Stimulated activated CD4-positive, alpha-beta T cell treated with anti-CD3 and anti-CD28 coated beads, TNF-alpha, amount 100 ng/mL, for 24 hours (primary cell): ENCODE measurements at places on chromosomes 1 and 21.

DNA sequence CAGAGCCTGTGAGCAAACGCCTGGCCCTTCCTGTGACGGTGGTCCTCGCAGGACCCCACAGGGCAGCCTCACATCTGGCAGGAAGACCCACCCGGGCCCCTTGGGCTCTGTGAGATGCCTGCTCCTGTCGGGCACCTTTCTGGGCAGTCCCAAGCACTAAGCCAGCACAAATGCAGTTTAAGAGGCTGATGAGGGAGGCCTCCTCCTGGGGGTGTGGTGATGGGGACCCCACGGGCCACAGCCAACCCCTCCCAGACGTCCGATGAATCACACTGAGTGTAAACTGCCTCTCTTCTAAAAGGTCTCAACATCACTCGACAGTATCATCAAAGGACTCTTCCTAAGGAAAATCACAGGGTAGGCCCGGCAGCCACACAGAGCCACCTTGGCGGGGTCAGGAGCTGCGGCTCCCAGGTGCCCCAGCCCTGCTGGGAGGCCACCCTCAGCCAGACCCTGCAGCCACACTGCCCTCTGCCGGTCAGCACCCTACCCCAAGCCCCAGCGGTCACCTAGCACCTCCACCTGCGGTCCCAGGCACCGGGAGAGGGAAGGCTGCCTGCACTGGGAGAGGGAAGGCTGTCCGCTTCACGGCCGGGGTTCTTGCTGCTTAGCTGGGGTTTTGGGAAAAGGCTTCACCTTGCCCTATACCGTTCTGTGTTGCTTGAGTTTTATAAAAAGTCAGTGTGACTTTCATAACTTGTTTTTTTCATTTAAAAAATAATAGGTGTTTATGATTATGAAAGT lies 3.9 kb upstream of the PRKCZ start:
- DNase-seq = no peak

DNA sequence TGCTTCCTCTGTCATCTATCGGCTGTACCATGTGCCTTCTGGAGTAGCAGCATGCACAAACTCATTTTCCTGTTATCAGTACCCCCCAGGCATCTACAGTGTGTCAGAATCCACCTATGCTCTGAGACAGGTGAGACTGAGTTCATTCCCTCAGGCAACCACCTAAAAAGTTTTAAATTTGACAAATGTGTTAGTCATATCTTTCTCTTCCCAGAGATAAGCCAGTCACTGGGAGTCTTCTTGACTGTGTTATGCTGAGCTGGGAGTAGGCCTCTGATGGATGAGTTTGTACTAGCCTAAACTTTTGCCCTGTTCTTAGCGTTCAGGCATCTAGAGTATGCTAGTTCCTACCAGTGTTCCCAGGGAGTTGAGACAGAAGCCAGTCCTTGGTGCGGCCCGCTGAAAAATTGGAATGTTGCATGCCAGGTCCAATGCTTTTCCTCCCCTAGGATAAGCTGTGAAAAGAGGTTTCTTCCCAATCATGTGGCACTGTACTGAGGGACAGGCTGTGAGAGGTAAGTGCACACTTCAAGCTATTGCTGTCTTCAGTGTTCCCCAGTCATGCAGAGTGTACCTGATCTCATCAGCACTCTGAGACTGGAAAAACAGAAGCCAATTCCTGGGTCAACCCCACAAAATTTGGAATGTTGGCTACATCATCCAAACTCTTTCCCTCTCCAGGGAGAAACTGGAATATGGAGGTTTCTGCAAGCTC lies 1202.3 kb downstream of the NCAM2 start:
- DNase-seq = no peak

- DNase-seq = no peak
Measured at GRCh38 chr1:172697534-172698002, 38.7 kb downstream of the FASLG start.

DNA sequence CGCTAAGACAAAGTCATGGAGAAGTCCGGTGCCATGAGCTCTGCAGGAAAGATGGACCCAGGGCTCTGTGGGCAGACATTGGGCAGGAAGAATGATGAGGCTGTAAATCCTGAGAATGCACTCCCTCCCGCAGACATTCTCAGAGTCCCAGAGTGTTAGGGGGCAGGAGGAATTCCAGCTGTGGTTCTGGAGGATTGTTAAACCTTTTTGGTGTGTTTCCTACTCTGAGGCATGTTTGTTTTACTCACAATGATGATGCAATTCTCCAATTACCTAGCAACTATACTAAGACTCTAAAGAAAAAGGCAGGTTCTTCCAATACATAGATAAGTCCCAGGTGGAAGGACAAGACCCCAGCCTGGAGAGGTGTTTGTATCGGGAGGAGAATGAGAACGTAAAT lies 2.8 kb upstream of the CAPN9 start:
- no peak for DNase-seq

GRCh38 chr1:177137814-177138213 lies 26.7 kb downstream of the ASTN1 start:
- no peak for DNase-seq

- DNase-seq = no peak
Measured at GRCh38 chr1:200366577-200367253, 43.1 kb downstream of the ZNF281 start.

DNA sequence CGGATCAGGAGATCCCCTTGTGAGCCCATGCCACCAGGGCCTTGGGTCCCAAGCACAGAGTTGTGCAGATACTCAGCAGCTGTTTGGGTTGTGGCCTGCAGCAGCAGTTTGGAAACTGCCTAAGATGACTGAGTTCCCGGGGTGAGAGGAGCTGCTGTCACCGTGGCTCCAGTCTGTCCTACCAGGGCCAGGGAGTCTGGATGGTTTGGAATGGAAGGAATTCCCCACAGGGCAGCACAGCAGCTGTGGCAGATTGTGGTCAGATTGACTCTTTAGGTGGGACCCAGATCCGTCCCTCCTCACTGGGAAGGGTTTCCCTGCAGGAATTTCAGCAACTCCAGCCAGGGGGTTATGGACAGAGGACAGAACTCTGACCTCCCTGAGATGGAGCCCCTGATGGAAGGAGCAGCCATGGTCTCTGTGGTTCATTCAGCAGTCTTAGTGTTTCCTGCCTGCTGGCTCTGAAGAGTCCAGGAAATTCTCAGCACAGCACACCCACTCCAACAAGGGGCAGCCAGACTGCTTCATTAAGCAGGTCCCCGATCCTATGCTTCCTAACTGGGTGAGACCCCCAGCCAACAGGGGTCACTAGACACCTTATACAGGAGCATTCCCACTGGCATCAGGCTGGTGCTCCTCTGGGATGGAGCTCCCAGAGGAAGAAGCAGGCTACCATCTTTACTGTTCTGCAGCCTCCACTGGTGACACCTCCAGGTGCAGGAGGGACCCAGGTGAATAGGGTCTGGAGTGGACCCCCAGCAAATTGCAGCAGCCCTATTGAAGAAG lies 51.5 kb upstream of the TNFSF4 start:
- no peak for DNase-seq

- no peak for DNase-seq
Measured at GRCh38 chr1:150558303-150558704, 9.1 kb downstream of the ADAMTSL4 start.

GRCh38 chr21:29678626-29679025 lies 261.2 kb downstream of the GRIK1 start:
- DNase-seq = no peak

DNA sequence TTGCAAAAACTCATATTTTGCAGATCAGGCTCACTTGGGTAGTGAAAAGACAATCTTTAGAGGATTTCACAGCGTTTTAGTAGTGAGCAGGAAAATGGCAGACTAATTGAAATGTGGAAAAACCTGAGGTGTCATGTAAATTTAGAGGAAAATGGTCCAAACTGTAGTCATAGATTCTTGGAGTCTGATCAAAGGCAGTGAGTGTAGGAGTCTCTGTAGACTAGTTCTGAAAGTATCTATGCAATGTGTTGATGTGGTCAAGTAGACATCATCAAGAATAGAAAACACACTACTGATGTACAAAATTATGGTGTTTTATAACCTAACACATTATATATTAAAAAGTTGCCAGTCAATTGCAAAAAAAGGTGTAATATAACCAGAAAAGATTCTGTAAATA lies 143.2 kb upstream of the C1orf105 start:
- DNase-seq = no peak

DNA sequence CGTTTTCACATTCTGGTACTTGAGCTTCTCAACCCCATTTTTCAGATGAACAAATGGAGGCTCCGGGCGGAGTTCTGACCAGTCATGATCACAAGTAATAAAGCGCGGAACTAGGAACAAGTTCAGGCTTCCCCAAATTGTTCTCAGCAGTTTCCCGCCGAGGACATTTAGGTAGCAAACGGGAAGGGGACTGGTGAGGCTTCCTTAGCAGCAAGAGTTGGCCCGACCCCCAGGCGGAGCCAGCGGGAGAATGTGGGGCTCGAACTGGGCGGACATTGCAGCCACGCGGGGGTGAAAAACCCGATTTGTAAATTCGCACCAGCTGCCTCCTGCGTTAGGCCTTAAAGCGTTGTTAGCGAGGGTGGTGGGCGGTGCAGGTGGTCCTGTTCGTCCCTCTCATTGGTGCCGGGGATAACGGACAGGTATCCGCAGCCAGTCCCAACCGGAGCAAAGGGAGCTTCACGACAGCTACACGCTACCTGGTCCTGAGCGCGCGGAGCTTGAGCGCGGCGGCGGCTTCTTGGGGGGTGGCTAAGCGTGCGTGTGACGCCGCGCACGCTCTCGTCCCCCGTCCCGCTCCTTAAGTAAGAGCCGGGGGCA lies 15.3 kb downstream of the SEMA6C start:
- peak; percentile 69 for DNase-seq

DNA sequence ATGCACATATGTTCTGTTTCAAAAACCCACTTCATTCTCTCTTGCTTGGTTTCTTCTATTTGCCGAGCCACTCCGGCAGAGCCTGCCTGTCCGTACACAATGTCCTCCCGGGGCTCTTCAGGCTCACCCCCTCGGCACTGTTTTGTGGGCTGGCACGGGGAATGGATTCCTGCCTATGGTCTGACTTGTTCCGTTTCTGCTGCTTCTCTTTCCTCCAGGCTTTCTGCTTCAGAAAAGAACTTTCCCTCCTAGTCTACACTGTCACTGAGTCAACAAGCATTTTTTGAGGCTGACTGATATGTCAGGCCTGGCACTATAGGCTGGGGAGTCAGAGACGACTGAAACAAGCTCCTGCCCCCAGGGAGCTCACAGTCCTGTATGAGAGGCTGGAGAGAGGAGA lies 28.4 kb upstream of the SARS1 start:
- no peak for DNase-seq

DNA sequence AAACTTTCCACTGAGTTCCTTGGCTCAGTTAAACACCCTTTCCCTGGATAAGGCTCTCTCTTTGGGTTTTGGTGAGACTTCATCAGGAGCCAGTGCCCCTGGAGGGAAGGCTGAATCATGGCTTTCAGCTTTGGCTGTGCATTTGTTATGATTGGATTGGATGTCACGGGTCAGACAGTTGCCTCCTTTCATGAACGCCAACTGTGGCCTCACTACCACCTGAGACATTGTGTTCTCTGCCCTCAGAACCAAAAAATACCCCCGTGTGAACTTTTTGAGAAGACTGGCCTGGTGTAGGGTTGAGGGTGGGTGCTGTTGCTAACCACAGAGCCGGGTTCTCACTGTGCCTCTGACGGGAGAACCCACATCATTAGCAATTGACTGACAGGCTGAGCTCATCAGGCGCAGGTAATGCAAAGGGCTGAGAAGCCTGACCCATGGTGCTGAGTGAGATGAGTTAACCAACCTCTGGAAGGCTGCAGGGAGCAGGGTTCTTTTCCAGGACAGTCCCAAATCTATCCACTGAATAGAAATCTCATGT lies 65.6 kb downstream of the HHAT start:
- DNase-seq = no peak

DNA sequence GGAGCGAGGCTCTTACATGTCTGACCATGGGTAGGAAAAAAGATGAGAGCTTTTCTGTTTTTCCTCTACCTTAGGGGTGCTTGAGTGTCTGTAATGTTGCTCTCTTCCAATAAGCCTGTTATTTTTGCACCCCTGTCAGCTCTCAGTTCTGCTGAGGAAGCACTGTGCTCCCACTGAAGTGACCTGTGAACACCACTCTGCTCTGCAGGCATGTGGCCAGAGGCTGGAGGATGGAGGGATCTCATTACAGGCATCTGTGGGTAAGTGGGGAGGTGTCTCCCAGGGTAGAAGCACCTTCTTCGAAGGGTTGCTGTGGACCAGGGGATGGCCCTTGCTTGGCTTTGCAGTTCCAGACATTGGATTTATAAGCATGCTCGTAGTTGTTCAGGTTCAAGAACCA lies 56.8 kb upstream of the RBM15 start:
- DNase-seq = no peak

DNA sequence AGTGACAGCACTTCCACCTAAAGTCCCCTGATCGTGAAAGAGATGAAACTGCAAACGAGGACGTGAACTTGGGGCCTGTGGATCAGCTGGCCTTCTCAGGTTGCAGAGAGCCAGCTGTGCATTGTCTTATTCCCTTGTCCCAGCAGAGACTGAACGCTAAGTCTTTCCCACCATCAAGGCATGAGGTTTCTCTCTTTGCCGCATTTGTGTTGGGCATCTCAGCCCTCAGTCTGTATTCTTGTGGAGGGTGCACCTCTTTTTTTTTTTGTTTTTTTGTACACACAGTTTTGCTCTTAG lies 71.4 kb downstream of the KIF26B start:
- no peak for DNase-seq

- DNase-seq = no peak
Measured at GRCh38 chr1:66360285-66360724, 173.6 kb upstream of the SGIP1 start.

- no peak for DNase-seq
Measured at GRCh38 chr1:45375104-45376090, 35.2 kb upstream of the MUTYH start.

DNA sequence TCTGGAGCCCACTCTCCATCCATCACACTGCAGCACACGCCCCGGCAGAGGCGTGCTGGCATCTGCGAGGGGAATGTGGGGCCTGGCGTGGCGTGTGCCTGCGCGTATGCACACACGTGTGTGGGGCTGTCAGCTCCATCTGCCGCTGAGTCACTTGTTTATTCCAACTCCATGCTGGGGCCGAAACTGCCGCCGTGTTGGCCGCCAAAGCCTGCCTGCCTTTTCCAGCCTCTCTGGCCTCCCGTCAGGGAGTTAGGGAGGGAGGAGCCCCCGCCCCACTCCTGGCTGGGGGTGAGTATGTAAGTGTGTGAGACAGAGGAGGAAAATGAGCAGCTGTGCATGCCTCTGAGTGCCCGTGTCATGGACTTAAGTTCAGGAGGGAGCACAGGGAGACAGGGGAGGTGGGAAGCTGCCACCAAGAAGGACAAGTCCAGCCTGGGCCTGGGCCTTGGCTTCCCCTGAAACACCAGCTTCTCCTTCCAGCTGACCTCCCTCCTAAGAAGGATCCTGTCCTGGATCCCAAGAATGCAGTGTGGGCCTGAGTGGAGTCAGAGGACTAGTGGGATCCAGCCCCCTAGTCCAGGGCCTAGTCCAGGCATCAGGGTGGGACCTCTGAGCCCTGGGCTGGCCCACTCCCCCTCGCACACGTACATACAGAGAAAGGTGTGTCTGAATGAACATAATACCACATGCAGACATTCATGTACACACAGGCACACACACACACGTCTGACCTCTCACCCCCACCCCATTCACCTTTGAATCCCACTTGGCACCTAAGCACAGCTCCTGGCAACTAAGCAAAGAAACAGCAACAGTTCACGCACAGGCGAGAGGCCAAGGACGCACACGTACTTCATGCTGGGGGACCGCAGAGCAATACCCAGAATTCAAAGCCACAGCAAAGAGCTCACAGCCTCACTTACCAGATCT lies 24.7 kb downstream of the MEF2D start:
- DNase-seq = no peak
